ENCODE measurements at places on chromosomes 6 and 20.

- no peak for DNase-seq
These were observed 8.9 kb downstream of the MOCS1 start for GRCh38 chr6:39925191-39925930.

- DNase-seq, result no peak
These were observed 21.0 kb downstream of the KIF13A start for GRCh38 chr6:17966451-17966850.

GRCh38 chr20:33604991-33605370 lies 57.1 kb upstream of the C20orf144 start:
- no peak for DNase-seq

- DNase-seq, result no peak
These were observed 91.0 kb downstream of the KCNQ5 start for GRCh38 chr6:72712910-72713309.

- DNase-seq, result no peak
These were observed 66.8 kb downstream of the ATG5 start for GRCh38 chr6:106258726-106259125.

DNA sequence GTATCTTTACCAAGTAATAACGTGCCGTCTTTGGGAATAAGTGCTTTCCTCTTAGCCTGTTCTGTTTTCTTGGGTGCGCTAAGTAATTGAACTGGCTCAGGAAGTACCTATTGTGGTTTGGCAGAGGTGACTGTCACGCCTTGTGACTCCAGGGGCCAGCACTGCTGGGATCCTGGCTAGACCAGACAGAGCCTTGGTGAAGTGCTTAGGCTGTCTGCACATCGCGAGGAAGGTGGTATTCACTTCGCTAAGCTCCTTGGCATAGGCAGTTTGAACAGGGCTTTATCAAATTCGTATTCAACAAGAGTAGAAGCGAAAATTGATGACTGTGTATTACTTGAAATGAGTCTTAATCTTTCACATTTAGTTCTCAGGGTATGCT lies 17.6 kb downstream of the PRDM1 start:
- DNase-seq, result no peak

GRCh38 chr20:3768342-3769130 lies 983 bp upstream of the ADISSP start:
- peak; percentile 66 for DNase-seq

DNA sequence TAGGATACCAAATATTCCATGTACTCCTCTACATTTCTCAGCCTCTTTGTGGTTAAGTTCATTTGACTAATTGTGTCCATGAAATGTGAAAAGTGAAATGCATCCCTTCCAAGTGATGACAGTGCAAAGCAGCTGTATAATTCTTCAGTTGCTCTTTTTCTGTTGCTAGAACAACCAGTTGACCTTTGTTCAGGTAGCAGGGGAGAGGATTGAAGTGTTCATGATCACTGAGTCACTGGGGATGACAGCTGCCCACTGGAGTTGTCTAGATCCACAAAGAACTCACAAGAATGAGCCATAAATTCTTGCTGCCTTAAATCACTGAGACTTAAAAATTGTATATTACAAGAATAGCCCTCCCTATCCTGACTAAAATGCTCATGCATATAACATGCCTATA lies 254.6 kb downstream of the EPHA7 start:
- DNase-seq, result no peak

DNA sequence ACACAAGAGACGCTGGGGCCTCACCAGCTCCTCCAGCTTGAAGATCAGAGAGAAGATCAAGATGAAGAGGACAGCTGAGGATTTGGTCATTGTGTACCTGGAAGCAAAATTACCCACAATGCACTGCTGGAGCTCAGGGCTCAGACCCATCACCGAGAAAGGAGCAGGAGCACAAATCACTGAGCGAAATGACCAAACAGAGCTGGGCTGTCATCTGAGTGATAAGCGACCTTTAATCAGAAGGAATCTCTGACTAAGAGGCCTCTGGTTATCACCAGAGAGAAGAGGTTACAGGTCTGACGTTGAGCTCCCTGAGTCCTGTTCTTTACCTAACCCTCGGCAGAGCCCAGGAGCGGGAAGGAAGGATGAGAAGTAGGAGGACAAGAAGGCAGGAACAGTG lies 47.5 kb upstream of the CDH22 start:
- DNase-seq, result no peak

GRCh38 chr6:152863618-152864326 lies 113.2 kb downstream of the VIP start:
- DNase-seq, result peak; percentile 65

- no peak for DNase-seq
These were observed 44.0 kb downstream of the B4GALT5 start for GRCh38 chr20:49669601-49670189.

Data from hematopoietic multipotent progenitor cell treated with erythropoietin and hydrocortisone succinate and interleukin-3 and kit ligand, for 17 days (in vitro differentiated cells).